ENCODE measurements at places on chromosomes 7 and 10.

DNA sequence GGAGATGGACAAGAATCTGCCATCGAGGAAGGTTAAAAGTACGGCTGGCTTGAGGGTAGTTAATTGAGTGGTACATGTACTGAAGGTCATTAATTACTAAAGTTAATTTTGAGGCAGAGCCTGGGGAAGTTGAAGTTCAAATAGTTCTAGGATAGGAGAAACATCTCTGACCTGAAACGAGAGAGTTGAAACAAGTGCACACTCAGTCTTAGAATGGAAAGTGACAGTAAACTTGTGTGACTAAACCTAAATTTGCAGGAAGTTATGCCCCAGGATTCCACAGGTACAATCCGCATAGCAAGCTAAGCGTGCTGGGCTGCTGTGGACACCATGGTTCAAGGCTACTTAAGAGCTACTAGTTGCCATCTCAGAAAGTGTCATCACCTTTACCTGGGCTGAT, 209.9 kb downstream of the CHCHD3 start:
- no peak for DNase-seq

GRCh38 chr10:79316671-79317431, 30.4 kb upstream of the PPIF start:
- no peak for DNase-seq

DNA sequence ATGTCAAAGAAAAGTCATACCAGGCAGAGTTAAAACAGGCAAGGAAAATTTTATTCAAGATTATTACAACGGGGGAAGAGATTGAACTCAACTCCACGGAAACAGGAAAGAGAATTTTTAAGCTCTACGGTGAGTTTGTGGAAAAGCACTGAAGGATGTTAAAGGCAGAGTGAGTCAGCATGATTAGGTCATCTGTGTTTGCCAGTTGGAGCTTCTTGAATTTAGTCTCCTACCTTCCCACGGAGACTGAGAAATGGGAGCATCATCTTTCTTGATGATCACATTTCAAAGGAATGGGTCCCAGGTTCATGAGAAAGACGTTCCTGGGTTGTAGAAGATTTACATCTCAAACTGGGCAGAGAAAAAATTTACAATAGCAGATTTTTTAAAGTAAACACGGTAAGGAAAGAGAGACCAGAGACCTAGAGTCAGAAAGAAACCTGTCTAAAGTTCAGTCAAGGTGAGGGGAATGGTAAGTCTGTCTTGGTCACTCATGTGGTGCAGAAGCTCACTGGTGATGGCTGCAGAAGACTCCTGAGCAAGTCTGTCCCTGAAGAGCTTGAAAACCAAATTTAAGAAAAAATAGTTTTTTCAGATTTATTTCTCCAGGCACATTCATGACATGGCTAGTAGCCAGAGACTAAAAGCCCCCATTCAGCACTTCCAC, 516.9 kb upstream of the LRRN3 start:
- no peak for DNase-seq

- DNase-seq: no peak
Observed at GRCh38 chr10:83942410-83942809, 196.9 kb upstream of the GHITM start.

DNA sequence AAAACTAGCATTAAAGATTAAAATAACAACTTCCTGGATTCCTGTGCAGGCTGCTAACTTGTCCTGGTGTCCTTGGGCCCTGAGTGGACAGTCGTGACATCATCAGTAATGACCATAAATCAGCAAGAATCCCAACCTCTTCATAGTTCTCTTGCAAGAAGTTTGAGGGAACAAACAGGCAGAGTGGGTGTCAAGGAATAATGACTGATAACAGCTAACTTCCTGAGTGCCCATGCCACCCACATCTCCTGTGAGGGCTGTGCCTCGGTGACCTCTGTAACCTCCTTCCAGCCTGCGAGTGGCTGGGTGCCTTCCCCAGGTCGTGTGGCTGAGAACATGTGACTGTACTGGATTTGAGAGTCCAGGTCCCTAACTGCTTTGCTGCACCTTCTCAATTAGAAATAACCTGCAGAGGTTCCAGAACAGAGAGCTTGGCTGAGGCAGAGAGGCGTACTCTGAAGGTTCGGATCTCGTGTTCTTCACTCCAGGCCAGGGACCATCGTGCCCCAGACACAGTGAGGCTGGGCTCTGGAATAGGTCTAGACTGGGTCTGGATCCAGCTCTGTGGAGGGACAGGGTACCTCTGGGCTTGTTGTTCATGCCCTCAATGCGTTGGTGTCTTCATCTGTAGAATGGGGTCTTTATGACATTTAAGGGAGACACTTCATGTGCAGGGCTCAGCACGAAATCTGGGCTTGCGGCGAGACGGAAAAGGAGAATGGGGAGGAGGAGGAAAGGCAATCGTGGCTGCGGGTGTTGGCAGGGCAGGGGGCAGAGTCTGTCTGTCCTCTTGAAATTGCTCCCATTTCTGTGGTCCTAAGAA, 313.1 kb upstream of the ZNF32 start:
- DNase-seq: no peak

DNA sequence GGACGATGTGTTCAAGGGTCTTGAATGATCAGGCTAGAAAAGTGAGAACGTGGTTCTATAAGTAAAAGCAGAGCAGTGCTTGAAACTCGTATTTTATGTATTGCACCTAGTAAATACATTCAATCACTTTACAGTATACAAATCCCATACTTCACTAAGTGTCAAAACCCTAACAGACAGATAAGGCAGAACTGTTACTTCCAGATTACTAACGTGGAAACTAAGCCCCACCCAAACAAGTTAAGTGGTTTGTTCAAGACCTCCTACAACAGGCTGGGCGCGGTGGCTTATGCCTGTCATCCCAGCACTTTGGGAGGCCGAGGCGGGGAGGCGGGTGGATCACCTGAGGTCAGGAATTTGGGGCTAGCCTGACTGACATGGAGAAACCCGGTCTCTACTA, 9.2 kb upstream of the MYO1G start:
- DNase-seq: no peak

DNA sequence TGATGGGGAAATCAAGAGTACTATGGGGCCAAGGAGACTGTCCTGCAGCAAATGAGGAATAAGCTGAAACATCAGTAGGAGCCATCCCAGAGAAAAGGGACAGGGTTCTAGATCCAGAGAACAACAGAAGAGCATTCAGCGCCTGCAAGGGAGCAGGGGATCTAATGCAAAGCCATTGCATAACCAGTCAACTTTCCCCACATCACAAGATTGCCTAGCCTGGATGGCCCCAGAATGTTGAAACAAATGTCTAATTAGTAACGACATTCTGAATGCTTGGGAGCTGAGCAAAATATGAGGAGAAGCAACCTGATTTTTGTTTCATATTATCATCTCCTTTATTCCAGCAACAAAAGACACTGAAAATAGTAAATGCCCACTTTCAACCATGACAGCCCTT, 2.7 kb upstream of the MPP7 start:
- DNase-seq: no peak

DNA sequence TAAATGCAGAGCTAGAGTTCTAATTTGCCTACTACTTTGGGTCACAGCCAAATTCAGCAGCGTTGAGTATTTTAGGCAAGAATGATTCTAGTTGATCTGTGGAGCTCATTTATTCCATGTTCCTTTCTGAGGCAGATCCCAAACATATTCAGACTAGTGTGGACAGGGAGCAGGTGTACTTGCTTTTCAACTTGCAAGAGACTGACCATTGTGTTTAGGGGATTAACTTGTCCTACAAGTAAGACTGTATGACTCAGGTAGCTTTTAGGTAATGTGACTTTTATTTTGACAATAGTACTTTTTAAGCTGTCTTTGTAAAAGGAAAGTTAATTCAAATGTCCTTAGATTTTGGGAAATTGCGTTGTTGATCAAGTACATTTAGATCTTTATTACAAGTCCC, 285.5 kb downstream of the TWIST1 start:
- no peak for DNase-seq

DNA sequence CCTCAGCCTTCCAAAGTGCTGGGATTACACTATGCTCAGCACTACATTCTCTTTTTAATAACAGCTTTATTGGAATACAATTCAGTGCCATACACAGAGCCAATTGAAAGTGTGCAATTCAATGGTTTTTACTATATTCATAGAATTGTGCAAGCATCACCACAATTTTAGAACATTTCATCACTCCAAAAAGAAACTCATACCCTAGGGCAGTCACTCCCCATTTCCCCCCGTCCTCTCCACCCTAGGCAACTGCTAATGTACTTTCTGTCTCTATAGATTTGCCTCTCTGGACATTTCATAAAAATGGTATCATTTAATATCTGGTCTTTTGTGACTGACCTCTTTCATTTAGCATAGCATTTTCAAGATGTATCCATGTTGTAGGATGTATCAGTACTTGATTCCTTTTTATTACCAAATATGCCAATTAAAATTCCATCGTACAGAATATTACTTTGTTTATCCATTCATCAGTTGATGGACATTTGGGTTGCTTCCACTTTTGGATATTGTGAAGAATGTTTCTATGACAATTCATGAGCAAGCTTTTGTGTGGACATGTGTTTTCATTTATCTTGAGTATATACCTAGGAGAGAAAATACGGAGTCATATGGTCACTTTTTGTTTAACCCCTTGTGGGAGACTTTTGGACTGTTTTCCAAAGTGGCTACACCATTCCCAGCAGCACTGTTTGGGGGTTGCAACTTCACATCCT, 6.3 kb upstream of the XPNPEP1 start:
- no peak for DNase-seq

DNA sequence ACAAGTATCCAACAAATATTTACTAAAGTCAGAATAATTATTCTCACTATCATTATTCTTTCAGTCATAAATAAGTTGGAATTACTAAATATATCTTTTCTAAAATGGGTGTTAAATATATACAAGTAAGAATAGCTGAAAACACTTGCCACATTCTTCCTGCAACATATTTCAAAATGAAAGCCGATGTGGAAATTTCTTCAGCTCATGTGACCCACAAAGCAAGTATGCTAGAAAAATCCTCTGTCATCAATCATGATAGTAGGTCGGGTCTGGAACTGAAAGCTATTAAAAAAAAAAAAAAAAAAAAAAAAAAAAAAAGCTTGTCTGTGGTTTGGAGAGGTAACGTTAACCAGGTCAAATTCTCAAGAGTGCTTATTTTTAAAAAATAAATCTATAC, 344.7 kb downstream of the NEBL start:
- no peak for DNase-seq
